ENCODE measurements at places on chromosomes 2 and 18.

GRCh38 chr2:150296770-150297546 lies 190.5 kb downstream of the RND3 start:
- DNase-seq, result peak; percentile 77

DNA sequence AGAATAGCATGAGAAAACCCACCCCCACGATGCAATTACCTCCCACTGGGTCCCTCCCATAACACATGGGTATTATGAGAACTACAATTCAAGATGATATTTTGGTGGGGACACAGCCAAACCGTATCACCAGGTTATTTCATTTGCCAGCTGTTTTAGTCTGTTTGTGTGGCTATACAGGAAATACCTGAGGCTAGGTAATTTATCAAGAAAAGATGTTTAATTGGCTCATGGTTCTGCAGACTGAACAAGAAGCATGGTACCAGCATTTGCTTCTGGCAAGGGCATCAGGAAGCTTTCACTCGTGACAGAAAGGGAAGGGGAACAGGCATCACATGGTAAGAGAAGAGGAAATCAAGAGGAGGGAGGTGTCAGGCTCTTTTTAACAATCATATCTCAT lies 329.2 kb downstream of the GULP1 start:
- no peak for DNase-seq

DNA sequence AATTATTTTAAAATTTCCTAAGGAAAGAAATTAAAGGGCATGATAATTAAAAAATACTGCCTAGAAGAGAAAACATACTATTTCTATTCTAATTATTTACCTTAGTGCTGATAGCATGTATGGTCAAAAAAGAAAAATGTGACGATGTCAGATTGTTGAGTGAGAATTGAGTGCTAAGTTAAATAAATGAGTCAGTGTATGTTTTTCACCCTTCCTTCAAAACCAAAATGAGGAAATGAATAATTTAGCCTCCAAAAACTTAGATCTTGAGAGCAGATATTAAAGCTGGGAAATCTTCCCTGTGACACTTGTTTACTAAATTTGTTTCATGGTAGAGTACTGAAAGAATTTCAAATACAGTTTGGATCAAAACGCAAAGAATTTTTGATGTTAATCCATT lies 58.6 kb upstream of the NYAP2 start:
- DNase-seq, result no peak

DNA sequence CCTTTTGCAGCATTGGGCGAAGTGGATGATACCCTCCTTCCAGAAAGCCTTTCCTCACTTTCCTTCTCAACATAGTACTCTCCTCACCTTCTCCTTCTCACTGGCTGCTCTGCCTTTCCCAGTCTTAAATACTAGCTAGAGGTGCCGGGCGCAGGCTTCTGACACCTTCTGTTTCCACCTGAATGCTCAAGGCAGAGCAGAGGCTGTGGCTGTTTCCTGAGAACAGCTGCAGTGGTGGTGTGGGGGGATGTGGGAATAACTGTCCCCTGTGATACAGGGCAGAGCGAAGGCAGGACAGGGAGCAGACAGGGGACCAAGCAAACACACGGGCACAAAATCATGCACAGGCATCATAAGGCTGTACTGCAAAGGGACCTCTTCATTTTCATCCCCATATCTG lies 303.1 kb downstream of the SS18 start:
- no peak for DNase-seq

Measured in epithelial cell of esophagus (primary cell).